ENCODE measurements at places on chromosomes 5 and 9.

GRCh38 chr5:53893626-53894025 is 333.2 kb downstream of the NDUFS4 start:
- DNase-seq = no peak

GRCh38 chr5:125236007-125236406 is 489.6 kb upstream of the ZNF608 start:
- DNase-seq = no peak

DNA sequence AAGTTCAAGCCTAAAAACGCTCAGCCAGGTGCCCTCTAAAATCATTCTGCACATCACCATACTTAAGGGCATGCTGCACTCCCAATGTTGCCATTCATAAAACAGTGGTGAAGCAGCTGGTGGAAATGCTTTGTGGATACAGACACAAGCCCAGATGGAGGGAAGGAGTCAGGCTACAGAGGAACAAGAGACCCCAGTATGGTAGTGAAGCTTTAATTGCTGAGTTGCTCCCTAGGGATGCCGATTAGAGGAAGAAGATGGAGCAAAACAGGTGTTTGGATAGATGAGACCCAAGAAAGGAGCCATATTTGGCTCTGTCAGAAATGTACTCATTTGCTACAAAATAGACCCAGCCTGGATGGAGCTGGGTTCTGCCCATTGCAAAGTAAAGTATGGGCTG is 230.5 kb downstream of the NSG2 start:
- DNase-seq = no peak

- no peak for DNase-seq
Observed at GRCh38 chr5:62795926-62796325, 217.3 kb downstream of the LRRC70 start.

DNA sequence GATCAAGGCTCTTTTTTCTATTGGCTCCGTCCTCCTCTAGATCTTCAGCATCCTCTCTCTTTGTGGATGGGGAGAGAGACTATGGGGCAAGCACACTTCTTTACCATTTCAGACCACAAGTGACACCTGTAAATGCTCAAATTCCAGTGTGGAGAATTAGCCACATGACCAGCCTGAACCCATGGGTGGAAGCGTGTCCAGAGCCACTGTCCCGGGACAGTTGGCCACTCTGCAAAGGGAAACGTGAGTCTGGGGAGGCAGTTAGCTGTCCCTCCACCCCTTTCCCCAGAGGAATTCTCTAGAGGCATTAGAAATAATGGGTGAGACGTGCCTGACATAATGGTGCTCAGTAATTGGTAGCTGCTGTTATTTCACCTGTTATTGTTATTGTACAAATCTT is 40.9 kb downstream of the AMBP start:
- DNase-seq = no peak

- DNase-seq = no peak
Observed at GRCh38 chr5:110846398-110847001, 107.7 kb downstream of the SLC25A46 start.
